ENCODE measurements at places on chromosomes 6 and 20.

DNA sequence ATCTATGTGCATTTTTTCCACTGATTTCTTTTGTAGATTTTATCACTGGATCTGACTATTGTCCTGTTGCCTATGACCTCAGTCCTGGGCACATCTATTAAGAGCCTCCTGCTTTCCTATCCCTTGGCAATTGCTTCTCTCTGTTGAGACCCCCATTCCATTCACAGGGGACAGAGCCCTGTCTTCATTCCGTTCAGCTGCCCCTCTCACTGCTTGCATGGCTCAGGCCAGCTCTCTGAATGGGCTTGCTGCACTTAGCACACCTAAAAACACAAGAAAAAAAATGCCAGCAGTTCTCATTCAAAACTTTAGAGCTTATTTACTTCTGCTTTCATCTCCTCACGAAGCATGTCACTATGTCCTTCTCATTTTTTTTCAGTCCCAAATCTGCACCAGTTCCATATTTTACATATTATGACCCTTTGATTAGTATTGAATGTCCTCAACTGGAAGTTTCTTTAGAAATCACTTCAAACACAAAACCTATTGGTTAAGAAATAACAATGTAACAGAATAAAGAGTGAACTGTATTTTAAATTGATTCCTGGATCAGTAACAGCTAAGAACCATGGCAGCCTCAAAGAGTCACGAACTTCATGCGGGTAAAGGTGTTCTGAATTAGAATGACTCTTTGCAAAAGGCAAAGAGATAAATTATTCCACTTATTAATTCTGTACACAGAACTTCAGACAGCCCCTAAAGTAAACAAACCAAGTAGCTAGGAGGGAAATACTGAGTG is 616.5 kb downstream of the C6orf118 start:
- no peak for DNase-seq

GRCh38 chr6:151100326-151100725 is 139.4 kb upstream of the AKAP12 start:
- DNase-seq, result no peak

GRCh38 chr6:113539202-113539601 is 317.9 kb upstream of the MARCKS start:
- no peak for DNase-seq

DNA sequence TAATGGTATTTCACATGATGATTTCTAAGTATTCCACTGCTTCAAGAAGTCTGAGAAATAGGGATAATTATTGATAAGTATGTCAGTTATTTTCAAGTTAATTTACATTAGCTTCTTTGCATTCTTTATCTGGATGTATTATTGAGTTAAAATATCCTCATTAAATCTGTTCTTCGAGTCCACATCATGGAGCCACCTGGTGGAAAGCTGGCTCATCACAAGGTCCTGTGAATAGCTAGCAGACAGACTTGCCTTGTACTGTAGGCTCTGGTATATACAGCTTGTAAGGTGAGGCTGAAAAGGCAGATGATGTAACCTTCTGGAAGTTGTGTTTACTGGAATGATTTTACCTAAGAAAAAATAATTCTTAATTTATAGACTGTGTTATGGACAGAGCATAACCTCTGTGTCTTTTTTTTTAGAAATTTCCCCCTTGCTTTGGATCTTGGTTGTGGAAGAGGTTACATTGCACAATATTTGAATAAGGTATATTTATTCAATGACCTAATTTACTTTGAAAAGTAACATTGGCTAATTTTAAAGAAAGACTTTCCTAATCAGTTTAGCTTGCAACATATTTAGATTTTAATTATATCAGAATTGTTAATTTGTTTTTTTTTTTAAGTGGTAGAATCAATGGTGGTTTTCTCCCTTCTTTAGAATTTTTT is 3.5 kb downstream of the NDUFAF5 start:
- peak; percentile 35 for DNase-seq

DNA sequence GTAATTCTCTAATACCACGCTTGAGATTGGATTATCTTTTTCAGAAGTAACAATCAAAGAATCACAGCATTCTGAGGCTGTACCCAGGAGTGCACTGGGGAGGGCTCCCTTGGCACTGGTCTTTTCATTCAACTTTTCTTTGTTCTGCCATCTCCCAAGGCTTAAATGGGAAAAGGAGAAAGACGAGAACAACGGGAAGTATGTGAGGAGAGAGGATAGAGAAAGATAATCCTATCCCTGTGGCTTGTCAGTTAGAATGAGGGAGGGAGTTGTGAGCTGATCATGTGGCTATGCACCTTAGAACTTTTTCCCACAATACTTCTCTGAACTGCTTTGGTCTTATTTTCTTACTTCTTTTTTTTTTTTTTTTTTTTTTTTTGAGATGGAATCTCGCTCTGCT is 83.1 kb downstream of the CAP2 start:
- DNase-seq, result no peak

- peak; percentile 38 for DNase-seq
These were observed 88.2 kb downstream of the TCP11 start for GRCh38 chr6:35052694-35053565.

GRCh38 chr6:46990031-46990644 is 52.0 kb downstream of the ADGRF1 start:
- DNase-seq, result peak; percentile 11

GRCh38 chr6:74953708-74954107 is 252.1 kb downstream of the COL12A1 start:
- DNase-seq, result no peak

DNA sequence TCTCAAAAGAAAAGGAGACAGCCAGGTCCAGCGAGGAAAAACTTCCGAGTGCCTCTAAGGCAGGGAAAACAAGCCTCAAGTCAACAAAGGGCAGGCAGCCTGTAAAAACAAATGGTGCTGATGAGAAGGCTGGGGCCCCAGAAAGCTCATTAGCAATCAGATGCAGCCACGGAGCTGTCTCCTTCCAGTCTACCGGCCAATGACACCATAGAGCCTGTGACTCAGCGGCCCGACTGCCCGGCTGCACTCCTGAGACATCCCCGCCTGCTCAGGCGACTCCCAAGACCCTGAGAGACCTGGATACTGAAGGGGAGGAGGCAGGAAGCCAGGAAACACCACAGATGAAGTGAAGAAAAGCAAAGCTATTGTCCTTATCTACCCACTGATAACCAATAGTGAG is 120.1 kb upstream of the HDDC2 start:
- DNase-seq, result no peak

GRCh38 chr6:113427617-113428016 is 429.5 kb upstream of the MARCKS start:
- DNase-seq, result no peak

GRCh38 chr20:62411479-62412193 is 4.6 kb upstream of the CABLES2 start:
- peak; percentile 50 for DNase-seq

DNA sequence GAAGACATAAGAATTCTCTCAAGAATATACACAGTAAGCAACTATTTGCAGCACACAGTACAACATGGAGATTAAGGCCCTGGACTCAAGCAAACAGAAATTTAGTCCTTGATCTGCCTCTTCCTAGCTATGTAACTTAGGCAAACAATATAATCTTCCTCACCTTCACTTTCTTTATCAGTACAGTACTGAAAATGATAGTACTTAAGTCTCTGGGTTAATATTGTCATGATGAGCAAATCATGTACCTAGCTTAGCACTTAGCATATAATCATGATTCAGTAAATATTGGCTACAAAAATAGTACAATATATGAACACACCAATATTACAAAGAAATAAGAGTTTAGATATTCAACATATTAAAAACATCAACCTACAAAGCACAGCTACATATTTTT is 320.5 kb downstream of the HACE1 start:
- DNase-seq, result no peak

GRCh38 chr6:43215066-43215465 is 14.2 kb downstream of the DNPH1 start:
- DNase-seq, result no peak

- no peak for DNase-seq
These were observed 73.2 kb downstream of the ATRN start for GRCh38 chr20:3543901-3544507.

GRCh38 chr6:112017760-112018537 is 36.0 kb upstream of the CCN6 start:
- DNase-seq, result no peak

- DNase-seq, result no peak
These were observed 23.3 kb downstream of the BCAS1 start for GRCh38 chr20:54047048-54047447.

DNA sequence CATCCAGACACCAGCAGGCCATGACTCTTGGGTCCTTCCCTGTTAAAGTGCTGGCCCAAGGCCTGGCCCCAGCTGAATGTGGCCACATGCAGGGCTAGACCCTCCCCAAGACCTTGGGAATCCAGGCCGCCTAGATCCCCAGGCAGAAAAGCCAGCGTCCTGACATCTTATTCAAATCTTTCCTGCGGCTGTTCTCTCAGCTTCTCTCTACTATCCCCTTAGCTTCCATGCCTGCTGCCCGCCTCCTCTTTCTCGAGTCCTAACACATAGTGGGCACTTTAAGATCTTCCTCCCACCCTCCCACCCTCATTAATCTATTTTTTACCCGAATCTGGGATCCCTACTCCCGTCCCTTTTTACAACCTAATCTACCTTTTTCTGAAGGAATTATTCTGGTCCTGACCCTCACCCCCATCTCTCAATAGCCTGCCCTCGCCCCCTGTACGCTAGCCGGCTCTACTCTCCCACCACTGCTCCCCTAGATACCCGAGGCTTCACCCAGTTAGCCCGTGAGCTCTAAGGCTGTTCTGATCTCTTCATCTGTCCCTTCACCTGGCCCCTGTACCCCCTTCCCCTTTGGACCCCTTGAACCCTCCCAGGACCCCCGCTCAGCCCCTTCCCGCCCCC is at the start of gene CCHCR1:
Gene CCHCR1, minus strand, starts transcription at position 290 of the 627 bp plus-strand sequence. Its CDS starts 202 bp downstream, at position 88.
- DNase-seq, result no peak

GRCh38 chr20:41649489-41649888 is 31.3 kb upstream of the CHD6 start:
- no peak for DNase-seq

GRCh38 chr6:41256383-41256782 is 28.2 kb downstream of the TREML4 start:
- no peak for DNase-seq

DNA sequence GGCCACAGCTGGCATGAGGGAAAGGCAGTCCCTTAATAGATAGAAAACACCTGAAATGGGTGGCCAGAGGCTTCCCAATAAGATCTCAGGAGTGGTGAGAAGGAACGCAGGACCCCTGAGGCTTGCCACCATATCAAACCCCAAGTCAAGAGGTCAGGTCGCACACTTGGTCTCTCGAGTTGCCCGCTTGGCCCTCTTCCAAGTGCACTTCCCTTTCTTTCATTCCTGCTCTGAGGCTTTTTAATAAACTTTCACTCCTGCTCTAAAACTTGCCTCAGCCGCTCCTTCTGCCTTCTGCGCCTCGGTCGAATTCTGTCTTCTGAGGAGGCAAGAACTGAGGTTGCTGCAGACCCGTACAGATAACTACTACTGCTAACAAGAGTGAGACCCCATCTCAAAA is 64.2 kb downstream of the SLC2A10 start:
- no peak for DNase-seq

- DNase-seq, result no peak
These were observed 37.1 kb downstream of the TNFAIP3 start for GRCh38 chr6:137903933-137904821.

- peak; percentile 91 for DNase-seq
These were observed 11.2 kb downstream of the TLDC2 start for GRCh38 chr20:36886859-36887751.

- no peak for DNase-seq
These were observed 20.8 kb downstream of the TBC1D7 start for GRCh38 chr6:13307508-13307995.

GRCh38 chr20:22437354-22437753 is 147.0 kb downstream of the FOXA2 start:
- DNase-seq, result no peak

GRCh38 chr6:44301106-44301505 is 12.0 kb downstream of the AARS2 start:
- DNase-seq, result no peak

- no peak for DNase-seq
These were observed 49.3 kb upstream of the ARID1B start for GRCh38 chr6:156727715-156728385.

DNA sequence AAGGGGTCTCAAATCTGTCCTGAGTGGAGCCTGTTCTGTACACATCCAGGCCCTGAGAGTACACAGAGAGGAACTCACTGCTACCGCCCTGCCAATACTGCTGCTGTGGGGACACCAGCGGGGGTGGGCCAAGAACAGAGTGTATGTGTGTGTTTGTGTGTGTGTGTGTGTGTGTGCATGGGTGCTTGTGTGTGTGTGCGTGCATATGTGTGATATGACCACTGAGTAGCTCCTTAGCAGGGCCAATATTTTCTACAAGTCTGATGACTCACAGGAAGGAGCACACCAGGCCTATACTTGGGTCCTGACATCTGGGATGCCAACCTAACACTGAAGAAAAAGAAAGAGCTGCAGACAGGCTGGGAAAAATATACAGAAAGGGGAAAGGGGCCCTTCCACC is 1.4 kb downstream of the RAET1E start:
- no peak for DNase-seq

DNA sequence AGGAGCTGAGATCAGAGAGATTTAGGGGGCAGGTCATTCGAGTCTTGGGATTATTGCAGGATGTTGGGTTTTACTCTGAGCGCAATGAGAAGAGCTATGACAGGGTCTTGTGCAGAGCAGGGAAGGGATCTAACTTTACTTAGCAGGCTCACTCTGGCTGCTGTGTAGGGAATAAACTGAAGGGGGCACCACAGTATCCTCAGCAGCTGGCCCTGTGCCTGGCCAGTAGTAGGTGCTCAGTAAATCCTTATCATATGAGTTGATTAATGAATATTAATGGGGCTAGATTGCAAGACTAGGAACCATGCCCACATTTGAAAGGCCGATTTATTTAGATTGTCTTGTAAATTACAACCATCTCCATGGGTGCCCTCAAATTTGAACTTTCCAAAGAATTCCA is 4.6 kb upstream of the MDGA1 start:
- DNase-seq, result no peak

Data from transverse colon (tissue), 4 donors.